ENCODE measurements at places on chromosomes 1 and 21. TPM values are rescaled to one million over a fixed set of nuclear protein-coding genes. Genes with fewer than 3 reads are reported as not detected.

The NMNAT2 gene
- total RNA-seq = under 0.01 TPM

The PRMT6 gene
- 22.4 TPM for total RNA-seq

The FGR gene
- not detected for total RNA-seq

The PADI4 gene
- total RNA-seq = not detected

The SLC35E2B gene
- 17.9 TPM for total RNA-seq

The AMY1C gene
- total RNA-seq = not detected

The GPR25 gene
- not detected for total RNA-seq

The TFF3 gene
- total RNA-seq = not detected

The ZNF648 gene
- not detected for total RNA-seq

The CFHR1 gene
- not detected for total RNA-seq

The MTARC1 gene
- 1.3 TPM for total RNA-seq

The CACNA1S gene
- total RNA-seq = not detected

The DDX20 gene
- 19.2 TPM for total RNA-seq

The GJA8 gene
- total RNA-seq = not detected

The ZNF362 gene
- 3.2 TPM for total RNA-seq

The FASLG gene
- not detected for total RNA-seq

The PTBP2 gene
- total RNA-seq = 13.6 TPM

The KIF21B gene
- total RNA-seq = 1.1 TPM

The PGBD5 gene
- under 0.01 TPM for total RNA-seq

The TRIM45 gene
- total RNA-seq = 3.2 TPM

The SLAMF9 gene
- total RNA-seq = not detected

The ATAD3C gene
- not detected for total RNA-seq

The RAB42 gene
- not detected for total RNA-seq

The PDZK1IP1 gene
- not detected for total RNA-seq

The WNT4 gene
- 0.15 TPM for total RNA-seq

The SMIM34 gene
- not detected for total RNA-seq

The SHE gene
- 47.4 TPM for total RNA-seq

The IFNAR1 gene
- total RNA-seq = 20.8 TPM

The LHX4 gene
- total RNA-seq = not detected

The FMO4 gene
- 0.97 TPM for total RNA-seq

The TFF2 gene
- total RNA-seq = not detected

The SMCP gene
- not detected for total RNA-seq

The NHLH1 gene
- not detected for total RNA-seq

The AMIGO1 gene
- 0.76 TPM for total RNA-seq

The TMEM82 gene
- total RNA-seq = not detected

The DMRTA2 gene
- not detected for total RNA-seq

The DRAXIN gene
- total RNA-seq = 0.15 TPM

The LAMB3 gene
- total RNA-seq = 3.8 TPM

The UTS2 gene
- under 0.01 TPM for total RNA-seq

The ZNF687 gene
- total RNA-seq = 6.7 TPM

The KCNK1 gene
- 7.5 TPM for total RNA-seq

The NPL gene
- 0.65 TPM for total RNA-seq

The AKR7A3 gene
- total RNA-seq = 0.30 TPM

The ETV3L gene
- total RNA-seq = not detected

The TP73 gene
- total RNA-seq = under 0.01 TPM

The GRIK3 gene
- not detected for total RNA-seq

All from epithelial cell of umbilical artery (primary cell).